ENCODE measurements at places on chromosomes 1 and 21.

GRCh38 chr21:15152591-15152990 is 87.8 kb upstream of the NRIP1 start:
- no peak for DNase-seq

DNA sequence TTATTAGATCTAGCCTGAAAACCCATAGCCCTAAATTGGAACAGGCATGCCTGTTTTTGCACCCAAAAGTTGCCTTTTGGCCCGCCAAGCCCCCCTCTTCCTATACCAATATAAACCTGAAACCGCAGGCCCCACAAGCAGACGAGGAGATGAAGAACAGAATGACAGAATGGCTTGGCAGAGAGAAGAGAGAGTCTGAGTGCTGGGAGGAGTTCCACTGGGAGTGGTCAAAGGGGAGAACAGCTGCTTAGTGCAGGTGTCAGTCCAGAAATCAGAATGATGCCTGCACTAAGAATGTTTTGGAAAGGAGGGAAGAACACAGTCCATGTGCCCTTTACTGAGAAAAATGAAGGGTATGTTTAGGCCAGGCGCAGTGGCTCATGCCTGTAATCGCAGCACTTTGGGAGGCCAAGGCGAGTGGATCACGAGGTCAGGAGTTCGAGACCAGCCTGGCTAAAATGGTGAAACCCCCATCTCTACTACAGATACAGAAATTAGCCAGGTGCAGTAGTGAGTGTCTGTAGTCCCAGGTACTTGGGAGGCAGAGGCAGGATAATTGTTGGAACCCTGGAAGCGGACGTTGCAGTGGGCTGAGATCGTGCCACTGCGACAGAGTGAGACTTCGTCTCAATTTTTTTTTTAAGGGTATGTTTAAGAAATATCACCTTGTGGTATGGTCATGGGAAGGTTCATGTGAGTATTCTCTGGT is 9.4 kb downstream of the DYRK1A start:
- DNase-seq: no peak

DNA sequence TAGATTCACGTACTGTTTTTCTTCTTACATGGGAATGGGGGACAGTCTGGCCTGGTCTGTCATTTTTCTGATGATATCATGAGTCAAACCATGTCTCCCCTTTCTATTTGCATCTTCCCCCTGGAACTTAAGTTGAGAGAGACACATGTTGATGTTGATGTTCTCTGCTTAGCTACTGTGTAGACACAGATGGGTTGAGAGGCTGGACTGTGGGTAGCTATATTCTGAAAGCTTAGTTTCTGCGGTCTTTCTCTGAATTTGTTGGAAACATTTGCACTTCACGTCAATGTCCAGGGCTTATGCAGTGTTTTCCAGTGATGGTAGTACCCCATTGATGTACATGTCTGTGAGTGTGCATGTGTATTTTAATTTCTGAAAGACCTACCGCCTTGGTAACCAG is 58.2 kb downstream of the FCRL5 start:
- no peak for DNase-seq

DNA sequence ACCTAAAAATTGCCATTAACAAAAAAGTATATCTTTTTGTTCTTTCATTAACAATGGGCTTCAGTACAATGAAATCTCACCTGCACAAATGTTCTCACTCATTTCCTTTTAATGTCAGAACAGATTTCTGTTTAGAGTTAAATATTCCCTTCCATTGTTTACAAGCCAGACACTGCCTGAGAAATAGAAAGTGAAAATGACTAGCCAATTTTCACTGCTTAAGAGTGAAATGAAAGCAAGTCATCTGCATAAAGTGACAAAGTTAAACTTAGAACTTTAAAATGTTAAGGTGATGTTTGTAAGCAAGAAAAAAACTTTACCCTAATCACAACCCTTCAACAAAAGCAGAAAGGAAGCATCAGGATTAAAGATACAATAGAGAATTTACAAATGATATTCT is 27.5 kb downstream of the COA6 start:
- peak; percentile 51 for DNase-seq

DNA sequence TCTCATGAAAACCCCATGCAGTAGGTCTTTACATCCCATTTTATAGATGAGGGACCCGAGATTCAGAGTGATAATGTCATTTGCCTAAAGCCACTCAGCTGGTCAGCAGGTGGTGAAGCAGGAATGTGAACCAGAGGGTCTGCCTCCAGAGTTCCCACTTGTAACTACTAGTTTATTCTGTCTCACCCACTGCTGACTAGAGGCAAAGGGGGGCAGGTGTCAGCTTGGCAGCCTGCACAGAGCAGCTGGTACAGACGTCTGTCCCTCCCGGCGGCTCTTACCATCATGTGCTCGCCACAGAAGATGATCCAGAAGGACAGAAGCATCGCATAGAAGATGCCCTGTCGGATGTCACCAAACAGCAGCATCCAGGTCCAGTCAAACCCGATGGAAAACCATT is 82.4 kb downstream of the WLS start:
- DNase-seq: no peak

DNA sequence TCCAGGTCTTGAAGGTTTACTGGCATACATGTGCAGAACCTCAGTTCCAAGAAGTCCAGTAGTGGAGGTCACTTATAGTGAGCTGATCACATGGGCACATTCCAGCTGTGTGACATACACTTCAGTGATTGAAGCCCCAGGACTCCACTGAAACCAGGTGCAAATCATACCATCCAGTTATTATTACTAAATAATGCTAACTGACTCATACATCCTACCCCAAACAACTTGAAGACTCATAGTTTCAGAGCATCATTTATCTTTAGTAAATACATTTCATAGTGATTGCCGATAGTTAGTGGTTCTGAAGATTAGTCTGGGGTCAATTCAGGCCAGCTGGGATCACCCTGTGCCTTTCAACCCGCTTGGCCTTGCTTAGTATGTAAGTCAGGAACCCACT is 137.9 kb upstream of the UBE2U start:
- no peak for DNase-seq

DNA sequence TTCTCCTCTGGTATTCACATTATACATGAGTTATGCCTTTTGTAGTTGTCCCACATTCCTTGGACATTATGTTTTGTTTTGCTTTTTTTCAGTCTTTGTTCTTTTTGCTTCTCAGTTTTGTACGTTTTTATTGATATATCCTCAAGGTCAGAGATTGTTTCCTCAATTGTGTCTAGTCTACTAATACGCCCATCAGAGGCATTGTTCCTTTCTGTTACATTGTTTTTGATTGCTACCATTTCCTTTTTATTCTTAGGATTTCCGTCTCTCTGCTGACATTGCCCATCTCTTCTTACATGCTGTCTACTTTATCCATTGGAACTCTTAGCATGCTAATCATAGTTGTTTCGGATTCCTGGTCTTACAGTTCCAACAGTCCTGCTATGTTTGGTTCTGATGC is 27.8 kb upstream of the MPC2 start:
- no peak for DNase-seq

- no peak for DNase-seq
Observed at GRCh38 chr1:162080472-162081015, 11.1 kb downstream of the NOS1AP start.

DNA sequence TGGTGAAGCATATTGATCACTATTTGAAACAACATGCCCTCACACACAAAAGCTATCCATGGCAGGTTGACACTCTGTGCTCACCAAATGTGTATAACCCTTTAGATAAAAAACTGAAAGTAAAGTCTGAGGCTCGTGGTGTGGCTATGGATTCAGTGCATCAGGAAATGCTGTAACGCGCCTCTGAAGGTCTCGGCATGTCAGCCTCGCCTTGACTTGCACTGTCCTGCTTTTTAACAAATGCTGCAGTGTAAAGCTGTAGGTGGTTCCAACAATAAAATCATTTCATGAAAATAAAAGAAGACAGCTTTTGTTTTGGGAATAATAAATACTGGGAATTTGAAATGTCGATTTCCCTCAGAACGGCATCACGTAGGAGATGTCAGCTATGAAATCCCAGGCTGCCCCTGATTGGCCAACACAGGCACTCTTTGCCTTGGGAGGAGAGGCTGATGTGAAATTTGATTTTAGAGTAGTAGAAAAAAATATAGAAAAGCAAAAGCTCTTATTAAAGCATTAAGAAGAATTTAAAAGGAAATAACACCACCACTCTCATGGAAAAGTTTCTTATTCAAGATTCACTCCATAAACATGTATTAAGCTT is 168.2 kb downstream of the DSCAM start:
- DNase-seq: no peak

DNA sequence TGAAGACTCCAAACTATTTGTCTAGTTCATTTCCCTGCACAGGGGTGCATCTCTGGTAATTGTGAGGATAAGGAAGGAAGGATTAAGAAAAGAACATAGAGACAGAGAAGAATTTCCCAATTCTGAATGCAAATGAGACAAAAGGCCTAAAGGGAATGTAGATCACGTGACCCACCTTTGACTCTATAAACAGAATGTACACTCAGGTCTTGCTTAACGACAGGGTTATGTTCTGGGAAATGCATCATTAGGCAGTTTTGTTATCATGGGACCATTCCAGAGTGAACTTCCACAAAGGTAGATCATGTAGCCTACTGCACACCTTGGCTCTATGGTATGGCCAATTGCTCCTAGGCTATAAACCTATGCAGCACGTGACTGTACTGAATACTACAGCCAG is 252.3 kb upstream of the ZP4 start:
- no peak for DNase-seq

DNA sequence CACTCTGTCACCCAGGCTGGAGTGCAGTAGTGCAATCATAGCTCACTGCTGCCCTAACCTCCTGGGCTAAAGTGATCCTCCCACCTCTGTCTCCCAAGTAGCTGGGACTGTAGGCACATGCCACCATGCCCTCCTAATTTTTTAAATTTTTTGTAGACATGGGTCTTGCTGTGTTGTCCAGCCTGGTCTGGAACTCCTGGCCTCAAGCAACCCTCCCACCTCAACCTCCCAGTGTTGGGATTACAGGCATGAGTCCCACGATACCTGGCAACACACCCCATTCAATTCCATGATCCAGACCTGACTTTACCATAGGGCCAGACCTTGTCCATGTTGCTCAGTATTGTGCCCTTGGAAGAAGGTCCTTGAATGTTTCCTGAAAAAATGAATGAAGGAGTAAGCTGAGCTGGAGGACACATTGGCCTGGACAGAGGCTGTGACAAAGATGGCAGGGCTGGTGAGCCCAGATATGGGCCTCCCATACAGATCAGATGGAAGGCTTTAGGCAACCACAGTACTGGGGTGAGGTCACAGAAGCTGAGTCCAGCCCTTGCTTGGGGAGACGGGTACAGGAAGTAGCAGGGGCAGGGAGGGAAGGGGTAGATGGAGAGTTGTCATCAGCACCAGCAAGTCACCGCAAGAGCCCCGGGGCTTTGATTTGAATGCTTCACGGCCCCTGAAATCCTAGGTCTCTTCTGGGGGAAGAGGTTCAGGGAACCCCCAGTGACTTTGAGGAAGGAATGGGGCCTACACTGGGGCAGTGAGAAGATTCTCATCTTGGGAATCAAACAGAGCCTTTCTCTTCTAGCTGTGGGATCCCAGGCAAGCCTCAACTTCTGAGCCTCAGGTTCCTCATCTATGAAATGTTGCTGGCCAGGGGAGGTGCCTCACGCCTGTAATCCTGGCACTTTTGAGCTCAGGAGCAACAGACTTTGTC is 40.1 kb upstream of the DMBX1 start:
- no peak for DNase-seq

GRCh38 chr1:1619917-1620361 is 4.6 kb downstream of the MIB2 start:
- no peak for DNase-seq

- DNase-seq: no peak
Observed at GRCh38 chr1:169184812-169185211, 78.3 kb downstream of the ATP1B1 start.

DNA sequence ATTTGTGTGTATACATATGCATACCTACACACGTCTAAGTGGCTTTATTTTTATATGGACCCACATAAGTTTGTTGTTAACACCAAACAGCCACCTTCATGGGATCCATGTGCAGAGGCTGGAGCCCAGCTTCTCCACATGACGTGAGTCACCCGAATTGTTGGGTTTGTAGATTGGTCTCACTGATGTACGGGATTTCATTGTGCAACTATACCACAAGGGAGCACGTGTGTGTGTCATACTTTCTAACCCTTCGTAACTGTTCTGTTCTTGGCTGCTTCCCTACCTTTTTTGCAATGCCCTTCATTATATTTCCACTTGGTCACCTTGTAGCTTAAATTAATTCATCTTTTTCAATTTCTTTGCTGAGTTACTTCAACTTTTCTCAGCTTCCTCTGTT is 21.0 kb downstream of the SPRTN start:
- DNase-seq: no peak

GRCh38 chr1:147080671-147081394 is 91.4 kb downstream of the PRKAB2 start:
- no peak for DNase-seq

DNA sequence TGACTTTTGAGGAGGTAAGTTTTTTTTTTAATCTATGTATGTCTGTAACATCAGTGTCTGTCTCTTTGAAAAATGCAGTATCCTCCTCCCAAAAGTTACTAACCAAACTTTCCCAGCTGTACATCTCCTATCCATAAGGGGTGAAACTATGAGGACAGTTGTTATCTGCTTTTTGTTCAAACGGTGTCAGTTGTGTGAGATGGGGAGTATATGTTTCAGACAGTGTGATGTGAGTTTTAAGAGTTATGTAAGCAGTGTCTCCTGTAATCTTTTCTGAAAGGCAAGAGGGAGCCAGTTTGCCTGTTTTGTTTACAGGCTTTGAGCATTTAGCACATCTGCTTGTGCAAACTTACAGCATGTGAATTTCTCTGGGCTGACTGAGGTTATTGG is 34.8 kb upstream of the CACYBP start:
- no peak for DNase-seq

DNA sequence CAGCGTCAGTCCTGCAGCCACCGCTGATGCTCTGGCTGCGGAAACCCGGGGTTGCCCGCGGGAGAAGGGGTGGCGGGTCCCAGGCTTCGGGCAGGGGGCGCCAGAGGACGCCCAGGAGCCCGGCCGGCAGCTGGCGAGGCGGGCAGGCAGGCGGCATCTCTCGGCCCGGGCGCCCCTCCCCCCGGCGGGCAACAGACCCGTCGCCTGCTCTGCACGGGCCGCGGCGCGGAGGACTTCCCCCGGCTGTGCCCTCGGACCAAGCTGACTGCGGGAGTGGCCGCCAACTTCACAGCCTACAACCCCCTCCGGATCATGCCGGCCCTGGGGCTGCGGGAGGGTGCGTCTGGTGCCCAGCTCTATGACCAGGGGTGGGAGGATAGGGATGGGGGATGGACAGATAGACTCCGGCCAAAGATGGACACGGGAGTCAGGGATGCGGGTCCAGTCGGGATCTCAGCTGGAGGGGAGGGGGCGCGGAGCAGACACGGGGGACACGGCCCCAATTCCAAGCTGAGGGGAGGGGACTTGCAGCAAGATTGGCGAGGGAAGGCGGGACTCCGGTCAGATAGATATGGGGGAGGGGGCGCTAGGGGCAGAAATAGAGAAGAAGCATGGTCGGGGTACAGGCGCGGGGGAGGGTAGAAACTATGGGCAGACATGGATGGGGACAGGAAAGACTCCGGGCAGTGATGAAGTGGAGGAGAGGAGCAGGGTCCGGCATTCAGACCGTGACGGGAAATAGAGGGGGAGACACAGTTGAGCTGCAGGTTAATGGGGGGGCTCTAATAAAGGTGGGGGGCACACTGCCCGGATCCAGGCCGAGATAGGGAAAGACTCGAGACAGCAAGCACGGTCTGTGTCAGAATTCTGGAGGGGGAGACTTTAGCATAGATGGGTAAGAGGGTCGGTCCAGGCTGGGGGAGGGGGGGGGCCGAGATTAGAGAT is 1.1 kb downstream of the ADGRB2 start:
- peak; percentile 46 for DNase-seq

Data from GM12865 (cell line).